ENCODE measurements at places on chromosomes 5 and 9.

GRCh38 chr9:92745881-92746280 is 18.8 kb downstream of the BICD2 start:
- no peak for DNase-seq

DNA sequence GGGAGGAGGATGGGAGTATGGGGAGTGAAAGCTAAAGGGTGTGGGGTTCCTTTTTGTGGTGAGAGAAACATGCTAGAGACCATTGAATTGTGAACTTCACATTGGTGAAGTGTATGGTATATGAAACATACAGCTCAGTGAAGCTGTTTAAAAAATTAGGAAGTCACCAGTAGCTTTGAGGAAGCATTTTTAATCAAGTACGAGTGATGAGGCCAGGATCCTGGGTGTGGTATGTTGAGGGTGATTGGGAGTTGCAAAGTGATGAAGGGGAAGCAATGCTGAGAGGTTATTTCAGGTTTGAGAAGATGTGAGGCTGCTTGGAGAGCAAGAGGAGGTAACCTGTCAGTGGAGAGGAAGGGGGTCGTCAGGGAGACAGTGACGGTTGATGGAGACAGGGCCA is 22.7 kb upstream of the CLK4 start:
- DNase-seq: no peak

DNA sequence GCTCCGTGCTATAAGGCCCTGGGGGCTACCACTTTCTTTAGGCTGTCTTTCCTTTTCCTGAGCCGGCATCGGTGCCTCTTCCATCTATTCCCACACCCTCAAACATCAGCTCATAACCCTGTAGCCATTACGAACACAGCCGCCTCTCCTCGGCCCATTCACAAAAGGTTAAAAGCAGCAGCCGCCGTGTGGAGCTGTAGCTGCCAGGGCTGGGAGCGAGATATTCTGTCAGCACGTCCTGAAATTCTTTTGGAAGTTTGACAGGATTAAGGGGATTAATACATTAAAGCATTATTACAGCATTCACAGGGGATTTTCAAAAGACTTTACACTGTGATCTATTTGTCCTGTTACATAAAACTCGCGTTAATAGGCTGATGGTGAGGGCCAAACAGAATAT is 428.2 kb downstream of the CDK5RAP2 start:
- DNase-seq: no peak

DNA sequence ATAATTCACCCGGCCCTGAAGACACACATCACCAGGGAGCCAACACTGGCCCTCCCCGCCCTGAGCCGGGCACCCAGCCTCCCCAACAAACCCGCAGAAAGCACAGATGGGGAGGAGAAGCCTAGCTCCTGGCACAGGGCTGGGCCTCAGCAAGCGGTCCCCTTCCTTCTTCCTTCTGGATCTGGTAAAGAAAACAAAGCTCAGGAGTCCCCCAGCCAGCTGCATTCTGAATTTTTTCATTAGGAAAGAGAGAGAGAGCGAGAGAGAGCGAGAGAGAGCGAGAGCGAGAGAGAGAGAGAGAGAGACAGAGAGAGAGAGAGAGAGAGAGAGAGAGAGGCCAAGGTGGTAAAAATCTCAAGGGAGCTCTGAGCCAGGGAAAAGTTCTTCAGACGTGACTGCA is 195.7 kb downstream of the CRB2 start:
- no peak for DNase-seq

DNA sequence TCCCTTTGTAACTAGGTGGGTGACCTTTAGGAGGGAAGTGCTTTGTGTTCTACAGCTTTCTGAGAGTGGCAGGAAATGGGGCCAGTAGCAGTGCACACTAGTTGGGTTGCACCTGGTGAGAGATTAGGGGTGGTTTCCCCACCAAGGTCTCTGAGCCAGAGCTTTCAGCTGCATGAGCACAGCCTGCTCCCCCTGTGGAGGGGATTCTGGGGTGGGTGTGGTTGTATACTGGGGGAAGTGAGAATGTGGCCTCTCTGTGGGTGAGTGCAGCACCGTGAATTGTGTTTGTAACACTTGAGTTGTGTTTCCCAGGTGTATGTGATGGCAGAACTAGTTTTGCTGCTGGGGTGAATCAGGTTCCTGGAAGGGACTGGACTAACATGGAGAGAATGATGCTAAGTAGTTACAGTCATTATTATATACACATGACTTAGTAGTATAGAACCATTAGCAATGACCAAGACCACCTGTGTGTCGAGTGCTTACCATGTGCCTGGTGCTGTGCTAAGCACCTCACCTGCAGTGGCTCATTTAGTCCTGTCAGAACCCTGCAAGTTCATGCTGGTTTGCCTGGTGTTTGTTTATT is 11.8 kb upstream of the CXXC5 start:
- peak; percentile 82 for DNase-seq

DNA sequence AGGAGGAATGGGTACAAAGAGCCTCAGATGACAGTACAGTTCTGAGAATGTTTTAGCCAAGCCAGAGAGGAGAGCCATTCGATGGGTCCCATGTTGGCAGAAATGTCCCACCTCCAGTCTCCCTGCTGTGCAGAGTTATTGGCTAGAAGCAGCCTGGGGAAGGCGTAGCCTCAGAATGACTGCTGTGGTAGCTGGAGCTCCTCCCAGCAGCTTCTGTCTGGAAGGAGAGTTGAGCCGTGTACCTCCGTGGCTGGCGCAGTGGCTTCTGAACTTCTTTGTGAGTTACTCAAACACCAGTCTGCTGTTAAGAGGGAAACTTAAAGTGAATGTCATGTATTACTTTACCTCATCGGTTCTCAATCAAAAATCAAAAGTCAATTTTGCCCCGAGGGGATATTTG is 193.3 kb upstream of the SNX2 start:
- DNase-seq: no peak

DNA sequence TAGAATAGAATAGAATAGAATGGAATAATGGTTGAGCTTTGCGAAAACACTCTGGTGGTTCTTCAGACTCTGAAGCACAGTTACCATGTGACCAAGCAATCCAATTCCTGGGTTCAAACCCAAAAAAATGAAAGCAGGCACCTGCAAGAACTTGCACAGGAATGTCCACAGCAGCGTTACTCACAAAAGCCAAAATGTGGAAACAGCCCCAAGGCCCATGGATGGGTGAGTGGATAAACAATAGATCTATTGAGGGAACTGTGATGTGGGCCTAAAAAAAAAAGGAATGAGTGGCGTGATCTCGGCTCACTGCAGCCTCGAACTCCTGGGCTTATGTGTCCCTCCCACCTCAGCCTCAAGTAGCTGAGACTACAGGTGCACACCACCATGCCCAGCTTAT is 21.4 kb upstream of the TMEM250 start:
- no peak for DNase-seq

GRCh38 chr5:7606840-7607465 is 211.0 kb downstream of the ADCY2 start:
- DNase-seq: no peak

DNA sequence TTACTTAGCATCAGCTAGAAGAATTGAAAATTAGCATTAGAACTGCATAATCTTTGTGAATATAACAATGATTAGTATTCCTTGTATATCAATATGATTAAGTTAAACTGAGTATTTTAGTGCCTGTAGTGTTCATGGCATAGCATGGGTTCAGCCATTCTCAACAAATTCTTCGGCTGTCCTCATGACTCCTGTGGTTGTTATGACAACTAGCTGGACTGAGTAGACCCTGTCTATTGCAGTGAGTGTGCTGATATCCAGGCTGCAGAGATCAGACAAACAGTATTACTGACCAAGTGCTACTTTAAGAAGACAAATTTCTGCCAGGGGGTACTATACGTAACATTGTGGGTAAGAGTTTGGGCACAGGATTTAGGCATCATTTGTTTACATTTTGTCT is 125.9 kb downstream of the NUDT12 start:
- no peak for DNase-seq

- no peak for DNase-seq
Measured at GRCh38 chr5:113508756-113509155, 4.7 kb upstream of the YTHDC2 start.

GRCh38 chr9:105670315-105670714 is 8.1 kb downstream of the TAL2 start:
- DNase-seq: no peak

GRCh38 chr5:113900816-113901215 is 387.3 kb downstream of the YTHDC2 start:
- DNase-seq: no peak

DNA sequence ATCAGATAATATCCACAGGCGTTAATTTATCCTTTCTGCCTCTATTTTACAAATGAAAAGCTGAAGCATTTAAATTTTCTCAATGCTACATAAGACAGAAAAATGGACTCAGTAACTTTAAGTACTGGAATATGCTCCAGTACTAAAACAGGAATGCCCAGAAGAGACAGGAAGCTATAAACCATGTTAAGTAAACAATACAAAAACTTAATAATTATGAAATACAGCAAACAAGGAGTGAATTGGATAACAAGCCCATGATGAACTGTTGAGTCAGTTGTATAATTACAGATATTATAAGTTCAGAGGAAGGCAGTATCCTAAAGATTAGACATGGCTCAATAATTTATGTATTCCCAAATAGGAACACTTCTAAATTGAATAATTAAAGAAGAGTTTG is 148.5 kb downstream of the CHSY3 start:
- no peak for DNase-seq

DNA sequence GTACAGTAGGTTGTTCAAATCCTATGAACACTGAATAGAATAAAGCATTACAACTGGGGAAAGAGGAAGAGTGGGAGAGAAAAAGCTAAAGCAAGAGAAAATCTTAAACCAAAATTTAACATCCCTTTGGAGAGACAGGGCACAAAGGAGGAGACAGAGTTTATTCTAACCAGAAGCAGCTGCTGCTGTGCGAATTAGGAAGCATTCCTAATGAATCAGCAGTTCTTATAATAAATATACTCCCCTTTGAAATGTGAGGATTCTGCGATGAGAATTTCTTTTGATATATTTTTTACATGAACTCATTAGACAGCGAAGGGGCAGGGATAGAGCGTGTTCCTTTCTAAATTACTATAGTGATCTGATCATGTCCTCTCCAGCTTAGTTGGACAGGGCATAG is 233.4 kb downstream of the DENND1A start:
- no peak for DNase-seq

- peak; percentile 83 for DNase-seq
Measured at GRCh38 chr9:131762356-131762932, 22.6 kb upstream of the RAPGEF1 start.

GRCh38 chr9:75911390-75911789 is 20.9 kb downstream of the PCSK5 start:
- peak; percentile 62 for DNase-seq

DNA sequence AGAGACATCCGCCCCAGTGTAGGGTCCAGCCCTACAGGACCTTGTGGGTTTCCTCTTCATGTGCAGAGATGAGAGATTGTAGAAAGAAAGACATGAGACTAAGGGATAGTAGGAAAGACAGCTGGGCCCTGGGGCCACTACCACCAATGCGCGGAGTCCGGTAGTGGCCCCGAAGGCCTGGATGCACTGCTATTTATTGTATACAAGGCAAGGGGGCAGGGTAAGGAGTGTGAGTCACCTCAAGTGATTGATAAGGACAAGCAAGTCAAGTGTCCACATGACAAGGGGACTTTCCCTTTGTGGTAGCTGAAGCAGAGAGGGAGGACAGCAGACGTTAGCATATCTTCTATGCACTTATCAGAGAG is 6.2 kb upstream of the TMEM141 start:
- peak; percentile 41 for DNase-seq

- DNase-seq: no peak
Measured at GRCh38 chr5:68037546-68037945, 178.0 kb upstream of the PIK3R1 start.

DNA sequence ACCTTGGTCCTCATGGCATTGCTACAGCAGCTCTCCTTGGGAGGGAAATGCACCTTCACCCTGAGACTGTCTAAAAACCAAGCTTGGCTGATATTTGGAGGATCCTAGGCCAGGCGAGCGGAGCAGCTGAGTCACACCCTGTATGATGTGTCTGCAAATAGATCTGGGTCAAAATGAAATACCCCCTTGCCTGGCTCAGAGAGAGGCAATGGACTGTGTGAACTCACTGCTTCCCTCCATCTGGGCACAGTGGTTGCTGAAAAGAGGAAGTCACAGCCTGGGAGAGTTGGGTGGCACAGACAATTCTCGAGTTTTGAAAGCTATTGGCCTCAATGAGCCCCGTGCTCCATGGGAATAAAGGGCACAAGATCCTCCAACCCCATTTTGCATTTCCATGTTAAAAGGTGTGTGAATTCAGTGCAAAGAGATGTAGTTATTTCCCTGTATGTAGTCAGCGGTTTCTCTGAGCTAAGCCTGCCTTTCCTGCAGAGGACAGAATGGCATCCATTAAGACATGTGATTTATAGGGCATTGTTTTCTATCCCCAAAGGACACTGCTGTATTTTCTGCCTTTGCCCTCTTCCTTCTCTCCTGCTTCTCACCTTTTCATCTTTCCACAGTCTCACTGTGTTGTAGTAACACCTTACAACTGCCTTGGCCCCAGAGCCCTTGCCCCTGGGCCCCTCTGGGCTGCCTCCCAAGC is 177.2 kb downstream of the GADD45G start:
- DNase-seq: peak; percentile 47

- no peak for DNase-seq
Measured at GRCh38 chr5:157358871-157359270, 92.9 kb downstream of the CYFIP2 start.

GRCh38 chr5:17829456-17829855 is 195.2 kb downstream of the TAF11L14 start:
- DNase-seq: no peak

Data from activated CD4-positive, alpha-beta memory T cell treated with anti-CD3 and anti-CD28 coated beads for 36 hours (primary cell).